ENCODE measurements at places on chromosomes 12 and 14. TPM values are rescaled to one million over a fixed set of nuclear protein-coding genes. Genes with fewer than 3 reads are reported as not detected.

GRCh38 chr12:19220852-19221466 lies 91.4 kb downstream of the PLEKHA5 start:
- no peak for DNase-seq

DNA sequence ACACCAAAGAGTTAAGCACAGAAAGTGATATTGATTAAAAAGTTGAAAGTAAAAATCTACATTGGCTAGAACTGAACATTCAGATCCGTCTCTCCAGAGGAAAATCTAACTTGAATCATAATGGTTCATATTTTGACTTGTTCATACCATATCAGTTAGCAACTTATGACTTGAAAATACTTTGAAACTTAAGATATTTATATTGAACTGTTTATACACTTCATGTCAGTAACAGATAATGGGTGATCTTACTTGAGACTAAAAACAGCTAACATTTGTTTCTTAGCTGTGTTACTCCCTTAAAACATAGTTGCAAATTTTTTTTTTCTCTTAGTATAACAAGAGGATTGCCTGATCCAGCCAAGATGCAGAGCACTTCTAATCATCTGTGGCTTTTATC lies 3.6 kb downstream of the TBK1 start:
- no peak for DNase-seq

DNA sequence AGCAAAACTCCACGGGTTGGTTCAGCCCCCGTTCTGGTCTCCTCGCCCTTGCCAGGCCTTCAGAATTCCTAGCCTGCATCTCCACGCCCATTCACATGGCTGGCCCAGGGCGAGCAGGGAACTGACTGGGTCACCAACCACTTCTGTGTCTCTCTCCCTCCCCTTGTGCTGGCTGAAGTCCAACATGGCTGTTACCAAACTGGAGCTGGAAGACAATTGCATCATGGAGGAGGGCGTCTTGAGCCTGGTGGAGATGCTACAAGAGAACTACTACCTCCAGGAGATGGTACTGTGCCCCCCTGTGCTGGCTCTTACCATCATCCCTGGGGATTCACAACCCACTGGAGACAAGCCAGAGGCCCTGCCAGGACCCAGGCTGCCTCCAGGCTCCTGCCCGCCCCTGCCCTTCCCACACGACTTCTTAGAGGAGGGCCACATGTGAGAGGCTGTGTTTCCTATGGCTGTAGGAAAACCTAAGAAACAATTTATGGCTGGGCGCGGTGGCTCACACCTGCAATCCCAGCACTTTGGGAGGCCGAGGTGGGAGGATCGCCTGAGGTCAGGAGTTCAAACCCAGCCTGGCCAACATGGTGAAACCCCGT lies 9.9 kb downstream of the LRRC74A start:
- no peak for DNase-seq

DNA sequence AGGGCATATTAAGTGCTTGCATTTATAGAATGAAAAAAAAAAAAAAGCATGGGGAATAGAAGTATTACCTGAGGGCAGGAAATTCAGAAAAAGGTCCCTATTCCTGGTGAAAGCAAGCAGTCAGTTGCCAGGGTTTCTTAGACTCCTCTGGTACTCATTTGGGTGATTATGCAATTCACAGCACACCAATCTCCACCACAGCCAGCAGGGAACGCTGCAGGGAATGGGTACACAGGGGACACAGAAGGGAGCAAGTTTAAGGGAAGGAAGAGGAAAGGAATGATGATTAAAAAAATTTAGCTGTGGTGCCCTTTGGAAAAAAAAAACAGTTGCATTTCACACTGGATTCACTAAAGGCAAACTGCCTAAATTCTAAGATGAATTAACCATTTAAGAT lies 14.2 kb downstream of the BLTP3B start:
- peak; percentile 33 for DNase-seq

The LIN7A gene
- polyA plus RNA-seq, result 0.21 TPM

DNA sequence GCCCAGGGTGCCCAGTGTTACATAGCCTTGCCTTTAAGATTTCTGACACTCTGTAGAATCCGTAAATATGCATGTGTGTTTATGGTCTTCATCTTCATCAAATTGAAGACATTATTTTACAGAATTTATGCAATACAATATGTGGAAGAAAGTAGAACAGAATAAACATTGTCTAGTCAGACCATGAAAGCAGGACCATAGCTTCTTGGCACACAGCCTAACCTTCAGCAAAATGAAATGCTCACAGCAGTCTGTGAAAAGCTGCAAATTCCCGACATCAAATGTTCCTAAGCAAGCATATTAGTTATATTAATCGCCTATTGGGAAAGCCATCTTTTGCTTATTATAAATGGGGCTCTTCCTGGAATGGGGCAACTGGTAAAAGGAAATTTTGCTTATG lies 111.3 kb upstream of the GARIN2 start:
- DNase-seq, result no peak

The SNX6 gene
- 174 TPM for polyA plus RNA-seq

- DNase-seq, result peak; percentile 69
Observed at GRCh38 chr14:69242311-69243224, 17.4 kb upstream of the GALNT16 start.

GRCh38 chr14:57492859-57493258 lies 798 bp downstream of the CCDC198 start:
- DNase-seq, result peak; percentile 37

DNA sequence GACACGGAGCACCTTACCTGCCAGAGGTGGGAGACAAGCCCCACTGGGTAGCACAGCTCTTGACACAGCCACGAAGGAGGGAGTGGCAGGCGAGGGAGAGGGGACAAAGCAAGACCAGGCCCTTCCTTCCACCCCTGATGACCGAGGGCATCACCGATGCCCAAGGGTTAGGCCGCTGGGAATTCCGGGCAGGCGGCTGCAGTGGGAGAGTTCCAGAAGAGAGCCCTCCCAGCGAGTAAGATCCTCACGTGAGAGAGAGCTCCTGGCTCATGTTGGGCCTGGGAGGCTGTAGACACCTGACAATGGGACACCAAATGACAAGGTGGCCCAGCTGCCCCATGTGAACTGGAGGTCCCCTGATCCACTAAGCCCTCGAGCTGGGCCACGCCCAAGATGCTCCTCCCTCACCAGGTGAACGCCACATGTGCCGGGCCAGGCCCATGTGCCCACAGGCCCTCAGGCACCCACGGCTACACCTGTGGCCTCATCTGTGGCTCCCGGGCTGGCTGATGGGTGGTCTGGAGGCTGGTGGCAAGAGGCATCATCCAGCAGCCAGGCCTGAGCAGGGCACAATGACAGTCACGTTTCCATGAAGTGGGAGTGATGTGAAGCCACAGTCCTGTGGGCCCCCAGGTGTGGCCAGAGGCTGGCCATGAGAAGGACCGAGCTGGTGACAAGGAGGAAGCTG lies 32.1 kb upstream of the C14orf180 start:
- no peak for DNase-seq

The KRT85 gene
- polyA plus RNA-seq, result 4.8 TPM

GRCh38 chr12:57888409-57889157 lies 42.1 kb upstream of the CTDSP2 start:
- no peak for DNase-seq

The CIROP gene
- polyA plus RNA-seq, result not detected

GRCh38 chr14:88793259-88793625 lies 489 bp upstream of the EML5 start:
- no peak for DNase-seq

DNA sequence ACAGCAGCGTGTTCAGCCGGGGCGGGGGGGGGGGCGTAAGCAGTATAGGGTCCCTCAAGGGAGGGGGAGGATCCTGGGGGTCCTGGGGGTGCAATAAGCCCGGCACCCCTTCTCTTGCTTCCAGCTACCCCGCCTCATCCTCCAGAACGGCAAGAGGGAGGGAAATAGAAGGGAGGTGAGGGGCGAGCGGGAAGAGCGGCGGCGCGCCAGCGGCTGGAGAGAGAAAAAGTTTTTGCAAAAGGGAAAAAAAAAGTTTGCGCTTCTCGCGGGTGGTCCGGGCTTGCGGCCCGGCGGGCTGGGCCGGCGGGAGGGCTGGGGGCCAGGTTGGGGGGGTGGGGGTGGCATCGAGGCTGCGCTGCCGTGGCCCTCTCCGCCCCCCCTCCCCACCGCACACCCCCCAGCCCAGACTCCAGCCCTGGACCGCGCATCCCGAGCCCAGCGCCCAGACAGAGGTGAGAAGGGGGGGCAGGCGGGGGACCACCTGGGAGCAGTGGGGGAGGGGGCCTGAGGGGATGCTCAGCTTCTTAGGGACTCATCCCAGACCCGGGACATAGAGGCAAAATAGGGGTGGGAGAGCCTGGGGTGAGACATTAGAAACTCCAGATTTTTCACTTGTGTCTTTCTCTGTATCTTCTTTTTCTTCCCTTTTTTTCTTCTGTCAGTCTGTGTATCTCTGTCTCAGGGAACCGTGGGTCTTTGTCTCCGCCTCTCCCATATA lies at the start of gene GLI1:
TSS of gene GLI1 (plus strand) at position 36 of the 718 bp plus-strand sequence. CDS start 3,907 bp downstream, outside the sequence.
- peak; percentile 67 for DNase-seq

DNA sequence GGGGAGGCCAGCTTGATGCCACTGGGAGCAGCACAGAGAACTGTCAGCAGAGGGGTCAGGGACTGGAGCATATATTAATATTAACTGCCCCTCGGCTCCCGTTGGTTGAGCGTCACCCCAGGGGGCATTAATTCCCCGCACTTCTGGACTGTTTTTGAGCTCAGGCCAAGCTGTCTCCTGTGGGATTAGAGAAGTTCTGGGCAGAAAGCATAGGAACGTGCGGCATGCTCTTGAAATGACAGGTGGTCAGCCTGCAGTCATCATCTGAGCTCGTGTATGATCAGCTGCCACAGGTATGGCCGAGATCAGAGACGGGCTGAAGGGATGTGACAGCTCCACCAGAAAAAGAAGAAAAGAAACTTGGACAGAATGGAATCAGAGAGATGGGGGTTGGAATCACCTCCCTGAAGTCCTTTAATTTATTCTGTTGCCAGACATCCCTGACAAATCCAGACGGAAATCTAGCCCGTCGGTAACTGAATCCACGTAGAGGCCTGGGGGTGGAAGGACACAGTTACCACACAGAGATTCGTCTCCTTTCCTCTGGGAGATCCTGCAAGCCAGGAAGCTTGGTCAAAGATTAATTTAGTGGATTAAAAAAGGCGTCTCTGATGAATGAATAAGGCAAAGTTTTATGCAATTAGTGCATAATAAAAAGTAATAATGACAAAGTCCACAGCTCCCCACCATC lies 23.6 kb downstream of the NR1H4 start:
- DNase-seq, result no peak

DNA sequence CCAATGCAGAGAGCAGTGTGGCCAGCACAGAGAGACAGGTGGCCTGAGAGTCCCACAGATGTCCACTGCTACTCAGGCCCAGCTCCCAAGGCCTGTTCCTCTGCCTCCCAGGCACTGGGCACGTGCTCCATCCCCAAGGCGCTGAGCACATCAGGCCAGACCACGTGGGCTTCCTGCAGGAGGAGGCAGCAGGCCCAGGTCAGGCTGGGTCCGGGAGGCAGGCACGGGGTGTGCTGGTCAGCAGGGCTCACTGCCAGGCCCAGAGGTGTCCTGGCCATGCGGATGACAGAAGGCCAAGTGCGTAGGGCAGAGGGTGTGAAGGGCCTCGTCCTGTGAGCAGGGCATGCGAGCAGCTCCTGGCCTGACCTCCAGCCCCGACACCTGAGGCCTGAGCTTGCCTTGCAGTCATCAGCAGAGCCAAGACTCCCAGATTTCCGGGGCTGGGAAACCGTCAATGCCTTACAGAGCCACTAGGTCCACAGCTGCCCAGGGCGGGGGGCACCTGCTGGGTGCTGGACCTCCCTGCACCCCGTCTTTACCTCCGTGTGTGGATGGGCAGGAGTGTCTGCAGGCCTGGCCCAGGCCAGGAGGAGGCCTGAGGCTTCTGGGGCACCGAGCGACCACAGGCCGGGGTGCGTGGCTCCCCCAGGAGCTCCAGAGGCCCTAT lies 14.9 kb downstream of the TRMT61A start:
- no peak for DNase-seq

GRCh38 chr14:98910061-98910460 lies 361.9 kb downstream of the BCL11B start:
- no peak for DNase-seq

DNA sequence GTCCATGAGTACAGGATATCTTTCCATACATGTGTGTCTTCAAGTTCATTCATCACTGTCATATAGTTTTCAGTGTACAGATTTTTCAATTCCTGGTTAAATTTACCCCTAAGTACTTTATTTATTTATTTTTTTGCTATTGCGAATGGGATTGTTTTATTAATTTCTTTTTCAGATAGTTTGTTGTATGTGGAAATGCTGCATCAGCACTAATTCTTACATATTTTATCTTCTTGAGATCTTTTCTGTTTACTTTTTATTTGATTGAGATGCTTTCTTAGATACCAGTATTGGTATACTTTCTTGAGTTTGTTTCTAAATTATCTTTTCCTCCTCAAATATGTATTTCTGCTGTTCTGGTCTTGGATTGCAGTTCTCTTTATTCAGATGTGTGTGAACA lies 148.9 kb downstream of the RGS6 start:
- DNase-seq, result no peak

GRCh38 chr14:74836251-74836960 lies 39.5 kb downstream of the PROX2 start:
- DNase-seq, result no peak

The OR6C1 gene
- polyA plus RNA-seq, result not detected

The EFS gene
- polyA plus RNA-seq, result not detected

The CTSG gene
- not detected for polyA plus RNA-seq

DNA sequence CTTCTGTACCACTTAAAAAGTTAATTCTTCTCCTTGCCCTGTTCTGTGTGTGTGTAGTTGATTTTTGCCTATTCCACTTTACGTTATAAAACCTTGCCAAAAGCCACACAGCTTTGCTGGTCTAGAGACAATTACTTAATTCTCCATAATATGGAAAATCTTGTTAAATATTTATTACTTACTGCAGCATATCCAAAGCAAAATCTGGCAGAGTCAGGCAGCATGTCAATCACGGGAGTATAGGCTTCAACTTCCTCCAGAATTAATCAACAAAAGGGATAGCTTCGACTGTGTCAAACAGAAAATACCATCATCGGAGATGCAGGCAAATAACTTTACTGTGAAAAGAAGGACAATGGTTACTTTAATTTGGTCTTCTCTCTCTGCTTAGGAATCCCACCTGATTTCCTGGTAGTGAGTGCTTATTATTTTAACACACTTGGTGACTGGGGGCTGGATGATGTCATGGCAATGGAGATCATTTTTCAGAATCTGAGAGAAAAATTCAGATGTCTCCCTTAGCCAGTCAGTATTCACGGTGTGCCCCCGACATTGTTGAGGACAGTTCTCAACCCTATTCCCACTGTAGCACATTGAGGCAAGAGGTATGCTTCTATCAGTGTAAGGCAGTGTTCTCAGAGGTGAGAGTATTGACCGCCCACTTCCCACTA lies 3.7 kb upstream of the MSRB3 start:
- no peak for DNase-seq

Data from A549 (cell line).